ENCODE measurements at places on chromosomes 7 and 10. TPM values are rescaled to one million over a fixed set of nuclear protein-coding genes. Genes with fewer than 3 reads are reported as not detected.

Gene WDR11
- total RNA-seq: 21.9 TPM

Gene PFKP
- total RNA-seq: 183 TPM

Gene SFRP5
- 3.0 TPM for total RNA-seq

Gene ATOH7
- total RNA-seq: not detected

Gene AKR1B15
- not detected for total RNA-seq

Gene REPIN1
- 131 TPM for total RNA-seq

Gene WDR37
- total RNA-seq: 7.0 TPM

Gene TMEM176B
- 3.3 TPM for total RNA-seq

Gene PLXNA4
- total RNA-seq: 5.5 TPM

Gene MBL2
- total RNA-seq: not detected

Gene PNLIP
- not detected for total RNA-seq

Gene CFAP70
- total RNA-seq: not detected

Gene PSTK
- total RNA-seq: 9.0 TPM

Gene SRPK2
- 37.5 TPM for total RNA-seq

Gene ING3
- 23.7 TPM for total RNA-seq

Gene NPC1L1
- not detected for total RNA-seq
